ENCODE measurements at places on chromosomes 3 and 15.

DNA sequence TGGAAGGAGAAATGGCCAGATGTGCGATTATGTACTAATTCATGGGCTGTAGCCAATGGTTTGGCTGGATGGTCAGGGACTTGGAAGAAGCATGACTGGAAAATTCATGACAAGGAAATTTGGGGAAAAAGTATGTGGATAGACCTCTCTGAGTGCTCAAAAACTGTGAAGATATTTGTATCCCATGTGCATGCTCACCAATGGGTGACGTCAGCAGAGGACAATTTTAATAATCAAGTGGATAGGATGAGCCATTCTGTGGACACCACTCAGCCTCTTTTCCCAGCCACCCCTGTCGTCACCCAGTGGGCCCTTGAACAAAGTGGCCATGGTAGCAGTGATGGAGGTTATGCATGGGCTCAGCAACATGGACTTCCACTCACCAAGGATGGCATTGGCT lies 490.9 kb upstream of the CBLB start:
- no peak for DNase-seq

GRCh38 chr3:104901396-104901795 lies 465.3 kb upstream of the ALCAM start:
- no peak for DNase-seq

DNA sequence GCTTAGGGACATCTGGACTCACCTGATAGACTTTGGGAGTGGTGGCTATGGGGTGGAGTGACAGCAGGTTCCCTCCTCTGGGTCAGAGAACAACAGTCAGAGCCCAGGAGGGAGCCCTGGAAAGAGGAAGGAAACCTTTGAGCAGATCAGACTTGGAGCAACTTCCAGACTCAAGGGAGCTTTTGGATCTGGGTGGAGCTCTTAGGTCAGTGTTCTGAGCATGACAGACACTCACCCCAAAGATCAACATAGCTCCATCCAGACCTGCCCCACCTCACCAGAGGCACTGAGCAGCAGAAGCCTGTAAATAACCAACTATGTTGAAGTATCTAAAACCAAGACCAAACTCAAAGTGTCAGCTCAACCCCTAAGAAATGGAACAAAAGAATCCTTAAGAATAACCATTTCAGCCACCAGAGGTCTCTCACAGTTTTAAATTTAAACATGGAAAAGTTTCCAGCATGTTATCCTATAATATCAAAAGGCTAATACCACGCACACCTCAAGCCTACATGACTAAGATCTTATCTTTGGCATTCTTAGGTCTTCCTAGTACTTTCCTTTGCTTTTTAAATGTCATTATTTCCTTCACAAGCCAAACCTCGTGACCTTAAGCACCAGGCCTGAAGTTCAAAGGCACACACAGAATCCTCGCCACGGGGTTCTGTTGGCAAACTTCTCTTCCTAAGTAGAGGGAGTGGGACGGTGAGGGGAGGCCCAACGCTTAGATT lies 56.4 kb downstream of the UMPS start:
- no peak for DNase-seq

- DNase-seq, result no peak
Observed at GRCh38 chr3:128392021-128392420, 74.7 kb downstream of the DNAJB8 start.

- no peak for DNase-seq
Observed at GRCh38 chr15:81012588-81012987, 11.9 kb downstream of the TLNRD1 start.

DNA sequence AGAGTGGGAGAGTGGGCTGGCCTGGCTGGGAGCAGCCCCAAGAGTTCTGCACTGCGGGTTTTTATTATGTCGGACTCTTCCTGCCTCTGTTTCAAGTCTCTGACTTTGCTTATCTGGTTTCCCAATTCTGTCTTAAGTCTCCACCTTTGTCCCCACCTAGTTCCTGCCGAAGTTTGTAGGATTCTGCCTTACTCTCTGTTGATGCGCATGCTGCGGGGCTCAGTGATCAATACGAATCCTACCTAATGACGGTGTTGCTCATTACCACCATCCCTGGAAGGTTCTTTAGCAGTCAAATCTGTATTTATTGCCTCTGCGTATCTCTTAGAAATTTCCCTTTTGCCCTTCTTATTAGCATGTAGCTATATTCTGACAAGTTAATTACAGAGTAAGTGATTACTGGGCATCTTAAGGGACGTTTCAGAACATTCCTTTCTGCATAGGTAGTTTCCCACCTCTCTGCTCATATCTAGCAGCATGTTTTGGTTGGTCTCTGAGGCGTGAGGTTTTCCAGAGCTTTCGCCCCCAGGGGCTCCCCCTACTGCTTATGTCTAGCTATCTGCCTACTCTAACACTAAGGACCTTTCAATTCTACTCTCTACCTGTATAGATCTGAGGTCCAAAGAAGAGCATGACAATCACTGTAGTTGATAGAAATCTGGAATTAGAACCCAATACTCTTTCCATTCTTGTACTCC lies 236.0 kb upstream of the EIF1B start:
- DNase-seq, result no peak

DNA sequence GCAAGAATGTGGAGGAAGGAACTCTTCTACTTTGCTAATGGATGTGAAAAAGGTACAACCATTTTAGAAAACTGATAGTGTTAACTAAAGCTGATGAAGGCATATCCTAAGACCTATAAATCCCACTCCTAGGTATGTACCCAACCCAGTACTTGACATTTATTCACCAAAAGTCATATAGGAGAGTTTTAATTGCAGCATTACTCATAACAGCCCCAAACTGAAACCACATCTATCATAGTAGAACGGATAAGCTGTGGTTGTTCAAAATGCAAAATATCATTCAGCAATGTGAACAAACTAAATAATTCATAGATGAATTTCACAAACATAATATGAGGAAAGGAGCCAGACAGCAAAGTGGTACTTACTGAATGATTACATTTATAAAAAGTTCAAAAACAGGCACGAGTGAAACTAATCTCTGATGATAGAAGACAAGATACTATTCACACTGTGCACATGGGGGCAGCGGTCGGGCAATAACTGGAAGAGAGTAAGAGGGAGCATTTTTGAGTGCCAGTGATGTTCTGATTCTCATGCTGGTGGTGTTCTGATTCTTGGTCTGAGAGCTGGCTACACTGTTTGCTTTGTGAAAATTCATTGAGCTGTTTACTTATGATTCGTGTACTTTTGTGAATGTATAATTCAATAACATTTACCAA lies 34.3 kb downstream of the GOLIM4 start:
- no peak for DNase-seq

GRCh38 chr15:40941068-40941527 lies 12.0 kb downstream of the DLL4 start:
- DNase-seq, result no peak

- no peak for DNase-seq
Observed at GRCh38 chr3:108093616-108094015, 2.8 kb upstream of the CD47 start.

GRCh38 chr15:75836959-75837334 lies 6.3 kb upstream of the UBE2Q2 start:
- no peak for DNase-seq

DNA sequence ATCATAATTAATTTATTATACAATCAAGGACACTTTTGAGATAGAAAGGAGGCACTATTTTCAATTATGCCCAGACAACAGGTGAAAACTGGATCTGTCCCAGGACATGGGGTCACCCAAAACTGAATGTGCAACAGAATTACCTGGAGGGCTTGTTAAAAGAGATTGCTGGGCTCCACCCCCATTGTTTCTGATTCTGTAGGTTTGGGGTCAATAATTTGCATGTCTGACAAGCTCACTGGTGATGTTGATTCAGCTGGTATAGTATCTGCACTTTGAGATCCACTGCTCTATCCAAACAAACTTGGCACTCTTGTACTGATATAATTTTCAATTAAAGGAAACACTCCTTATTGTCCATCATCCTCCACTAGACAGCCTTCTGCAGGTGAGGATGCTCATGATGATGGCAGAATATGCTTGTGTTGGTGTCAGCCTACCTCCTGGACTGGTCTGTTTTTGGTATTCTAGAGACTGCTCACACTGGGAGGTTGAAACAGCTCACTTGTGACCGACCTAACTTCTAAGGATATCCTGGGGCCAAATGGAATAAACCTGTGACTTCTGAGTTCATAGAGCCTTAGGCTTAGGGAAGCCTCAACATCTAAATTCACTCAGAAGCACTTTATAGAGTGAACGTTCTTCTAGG lies 2.2 kb downstream of the P2RY14 start:
- DNase-seq, result no peak

- no peak for DNase-seq
Observed at GRCh38 chr3:175484666-175485065, 625.5 kb downstream of the NAALADL2 start.

- no peak for DNase-seq
Observed at GRCh38 chr15:59247364-59247763, 40.7 kb downstream of the LDHAL6B start.

DNA sequence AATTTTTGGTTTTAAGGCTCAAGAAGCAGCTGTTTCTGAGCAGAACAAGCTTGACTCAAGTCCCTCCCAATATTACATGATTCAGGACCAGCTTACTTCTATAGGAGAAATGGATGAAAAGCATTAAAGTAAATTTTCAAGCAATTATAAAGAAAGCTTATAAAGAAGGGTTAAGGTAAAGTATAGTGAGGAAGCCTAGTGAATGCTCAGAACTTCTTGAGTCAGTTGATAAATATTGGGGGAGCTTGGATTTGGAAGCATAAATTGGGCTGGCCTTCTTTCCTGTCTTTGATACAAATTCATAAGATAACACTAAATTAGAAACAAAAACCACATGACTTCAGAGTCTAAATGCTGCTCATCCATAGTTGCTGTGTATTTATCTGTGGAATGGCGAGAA lies 156.0 kb downstream of the CHL1 start:
- DNase-seq, result no peak

DNA sequence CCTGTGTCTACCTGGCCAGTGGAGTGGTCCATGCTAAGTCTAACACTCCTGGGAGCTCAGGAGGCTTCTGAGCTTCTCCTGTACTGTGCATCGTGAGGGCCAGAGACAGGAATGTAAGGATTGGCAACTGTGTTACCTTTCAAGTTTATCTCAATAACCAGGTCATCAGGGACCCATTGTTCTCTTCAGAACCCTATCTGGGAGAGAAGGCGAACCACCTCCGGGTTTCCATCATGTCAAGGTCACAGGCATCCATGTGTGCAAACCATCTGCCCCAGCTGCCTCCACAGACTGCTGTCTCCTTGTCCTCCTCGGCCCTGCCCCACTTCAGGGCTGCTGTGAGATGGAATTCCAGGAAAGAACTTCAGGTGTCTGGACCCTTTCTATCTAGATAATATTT lies 5.9 kb downstream of the ANKRD63 start:
- no peak for DNase-seq

GRCh38 chr3:1971780-1972179 lies 126.9 kb upstream of the CNTN4 start:
- no peak for DNase-seq

DNA sequence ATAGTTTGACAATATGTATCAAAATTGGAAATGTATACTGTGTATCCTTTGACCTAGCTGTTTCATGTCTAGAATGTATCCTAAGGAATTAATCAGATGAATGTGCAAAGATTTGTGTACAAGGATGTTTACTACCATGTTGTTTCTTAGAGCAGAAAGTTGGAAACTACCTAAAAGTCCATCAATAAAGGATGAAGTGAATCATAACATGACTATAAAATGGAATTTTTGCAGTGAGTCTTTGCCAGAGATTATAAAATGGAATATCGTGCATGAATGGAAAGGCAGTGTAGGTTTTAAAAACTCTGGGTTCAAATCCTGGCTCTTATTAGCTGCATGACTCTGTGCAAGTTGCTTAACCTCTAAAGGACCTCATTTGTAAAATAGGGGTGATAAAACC lies 14.3 kb downstream of the POGLUT1 start:
- no peak for DNase-seq

Data from stimulated activated CD8-positive, alpha-beta memory T cell treated with anti-CD3 and anti-CD28 coated beads, Interleukin-15, amount 100 ng/mL, for 24 hours (primary cell).